Activated CD4-positive, alpha-beta T cell treated with anti-CD3 and anti-CD28 coated beads for 4 hours (primary cell): ENCODE measurements at places on chromosomes 1 and 21.

- no peak for DNase-seq
Observed at GRCh38 chr1:3712573-3713535, 39.4 kb upstream of the CCDC27 start.

DNA sequence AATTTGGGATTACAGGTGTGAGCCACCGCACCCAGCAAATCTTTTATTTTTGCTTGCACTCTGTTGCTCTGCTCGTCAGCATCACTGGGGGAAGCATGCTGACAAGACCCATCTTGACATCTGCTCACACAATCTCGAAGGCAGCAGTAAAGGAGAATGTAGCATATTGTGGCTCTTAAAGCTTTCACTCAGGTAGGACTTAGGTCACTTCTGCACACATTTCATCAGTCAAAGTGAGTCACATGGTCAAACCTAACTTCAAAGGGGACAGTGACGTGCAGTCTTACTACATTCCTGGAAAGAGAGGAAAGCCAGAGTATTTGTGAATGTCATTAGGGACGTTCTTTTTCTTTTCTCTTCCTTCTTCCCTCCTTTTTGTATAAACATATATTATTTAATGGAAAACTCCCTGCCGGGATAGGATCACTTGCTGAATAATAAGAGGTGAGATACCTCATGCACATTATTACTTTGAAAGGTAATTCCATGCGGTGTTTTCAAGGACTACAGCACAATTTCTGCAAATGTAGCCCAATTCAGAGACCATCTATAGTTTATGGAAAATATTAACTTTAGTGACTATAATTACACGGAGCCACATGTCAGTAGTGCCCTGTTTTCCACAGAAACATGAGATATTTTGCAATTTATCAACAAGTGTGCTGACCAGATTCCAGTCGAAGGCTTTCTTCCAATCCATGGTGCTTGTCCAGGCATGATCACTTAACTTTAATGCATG is 19.3 kb upstream of the ACBD6 start:
- DNase-seq = no peak

- DNase-seq = no peak
Observed at GRCh38 chr1:60564916-60565750, 491.6 kb upstream of the C1orf87 start.

DNA sequence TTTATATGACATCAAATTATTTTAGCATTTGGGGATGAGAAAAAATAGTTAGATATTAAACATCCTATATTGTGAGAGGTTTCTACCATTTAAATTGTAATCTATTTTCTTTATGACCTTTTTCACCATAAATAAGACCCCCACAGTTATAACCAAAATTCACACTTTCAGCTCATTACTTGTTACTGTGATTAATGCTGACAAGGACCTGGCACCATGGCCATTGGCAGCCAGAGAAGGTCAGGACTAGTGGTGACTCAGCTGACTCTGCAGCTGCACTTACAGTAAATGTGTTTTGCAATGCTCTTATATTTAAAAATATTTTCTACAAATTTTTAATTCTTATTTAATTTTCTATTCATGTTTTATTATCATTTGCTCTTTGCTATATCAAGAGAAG is 133.3 kb upstream of the C1orf105 start:
- no peak for DNase-seq

GRCh38 chr1:43945674-43946235 is 995 bp upstream of the IPO13 start:
- DNase-seq = no peak

GRCh38 chr21:37642493-37642892 is 273.8 kb downstream of the KCNJ6 start:
- DNase-seq = peak; percentile 32

DNA sequence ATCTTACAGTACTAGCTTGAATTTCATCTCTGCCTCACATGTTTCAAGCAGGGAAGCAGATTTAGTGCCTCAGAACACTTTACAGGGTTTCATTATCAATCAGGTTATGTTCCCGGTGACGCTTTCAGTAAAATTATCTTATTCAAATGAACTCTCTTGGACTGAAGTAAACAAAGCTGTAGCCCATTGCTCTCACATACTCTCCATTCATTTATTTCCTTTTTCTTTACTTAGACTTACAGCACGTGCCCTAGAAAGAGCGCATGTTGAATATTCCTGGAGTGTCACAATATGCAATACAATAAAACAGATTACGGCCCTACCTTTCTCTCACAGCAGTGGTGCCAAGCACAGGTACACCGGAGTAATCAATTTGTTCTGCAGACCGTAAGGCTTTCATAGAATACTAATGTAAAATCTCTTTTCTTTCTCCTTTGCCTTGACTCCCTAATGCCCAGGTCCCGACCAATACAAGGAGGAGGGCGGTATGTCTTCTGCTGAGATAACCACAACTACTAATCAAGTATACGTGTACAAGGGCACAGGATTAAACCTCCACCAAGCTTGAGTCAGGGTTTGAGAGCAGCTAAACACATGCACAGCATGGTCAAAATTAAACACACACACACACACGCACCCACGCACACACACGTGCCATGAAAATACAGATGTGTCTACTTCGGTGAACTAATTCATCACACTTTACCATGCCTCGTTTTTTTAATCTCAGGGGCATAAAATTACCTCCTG is 62.8 kb downstream of the NRIP1 start:
- no peak for DNase-seq

- no peak for DNase-seq
Observed at GRCh38 chr1:89791064-89791726, 29.6 kb upstream of the LRRC8D start.

GRCh38 chr21:38478782-38479181 is 19.5 kb downstream of the ERG start:
- no peak for DNase-seq

- DNase-seq = peak; percentile 13
Observed at GRCh38 chr1:230067871-230068620, 1.0 kb downstream of the GALNT2 start.

DNA sequence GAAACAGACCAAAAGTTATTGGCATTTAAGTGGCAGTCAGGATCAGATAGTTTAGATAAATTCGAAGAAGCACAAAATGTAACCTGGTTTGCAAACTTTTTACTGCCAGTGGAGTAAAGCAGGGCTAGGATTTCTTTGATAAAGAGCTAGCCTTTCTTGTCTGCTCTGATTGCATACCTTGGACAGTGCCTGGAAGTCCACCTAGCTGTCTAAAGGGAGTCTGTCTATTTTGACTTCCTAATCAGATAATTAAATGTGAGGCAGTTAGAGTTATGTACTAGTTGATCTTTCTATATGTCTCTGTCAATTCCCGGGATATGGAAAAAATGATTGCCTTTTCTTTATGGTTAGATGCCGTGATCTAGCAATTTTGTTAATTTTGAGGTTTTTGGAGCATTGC is 4.1 kb downstream of the GPSM2 start:
- DNase-seq = no peak

DNA sequence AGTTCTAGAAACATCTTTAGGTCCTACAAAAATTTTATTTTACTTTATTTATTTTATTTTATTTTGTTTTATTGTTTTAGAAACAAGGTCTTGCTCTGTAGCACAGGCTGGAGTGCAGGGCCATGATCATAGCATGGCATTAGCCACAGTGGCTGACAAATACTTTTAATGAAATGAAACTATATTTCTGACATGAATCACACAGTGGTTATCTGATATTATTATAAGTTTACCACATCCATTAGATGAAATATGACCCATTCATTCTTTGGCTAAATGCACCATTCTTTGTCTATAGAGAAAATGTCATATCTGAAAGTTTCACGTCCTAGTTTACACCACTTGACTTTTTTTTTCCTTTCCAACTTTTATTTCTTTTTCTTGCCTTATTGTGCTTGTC is 613.4 kb upstream of the ADAMTS5 start:
- no peak for DNase-seq

GRCh38 chr1:43689289-43689688 is 18.0 kb upstream of the ST3GAL3 start:
- DNase-seq = no peak

DNA sequence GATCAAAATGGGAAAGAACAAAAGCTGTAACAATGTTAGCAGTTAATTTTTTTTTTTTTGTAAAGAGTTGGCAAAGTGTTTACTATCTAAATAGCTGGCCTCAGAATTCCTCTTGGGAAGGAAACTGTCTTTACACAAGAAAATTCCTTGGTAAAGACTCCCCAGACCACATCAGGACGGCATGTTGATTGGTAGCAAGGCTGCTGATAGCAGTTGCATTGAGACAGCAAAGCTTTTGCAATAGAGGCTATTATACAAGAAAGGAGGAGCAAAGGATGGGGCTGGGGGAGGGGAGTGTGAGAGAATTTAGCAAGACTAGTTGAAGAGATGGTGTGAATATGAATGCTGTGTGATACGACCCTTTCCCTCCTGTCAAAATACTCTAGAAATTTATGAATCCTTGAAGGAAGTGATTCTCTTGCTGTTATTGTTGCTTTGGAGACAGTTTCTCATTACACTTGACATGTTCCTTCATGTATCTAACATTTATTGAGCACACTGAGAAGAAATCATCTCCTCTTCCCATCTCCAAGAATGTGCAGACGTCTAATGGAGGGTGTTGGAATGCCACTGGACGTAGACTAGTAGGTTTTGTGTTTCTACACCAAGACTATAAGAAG is 355.6 kb downstream of the SIPA1L2 start:
- DNase-seq = no peak

GRCh38 chr1:246748006-246748405 is 23.8 kb downstream of the SCCPDH start:
- no peak for DNase-seq

GRCh38 chr1:16207318-16208269 is 4.9 kb downstream of the ARHGEF19 start:
- no peak for DNase-seq

DNA sequence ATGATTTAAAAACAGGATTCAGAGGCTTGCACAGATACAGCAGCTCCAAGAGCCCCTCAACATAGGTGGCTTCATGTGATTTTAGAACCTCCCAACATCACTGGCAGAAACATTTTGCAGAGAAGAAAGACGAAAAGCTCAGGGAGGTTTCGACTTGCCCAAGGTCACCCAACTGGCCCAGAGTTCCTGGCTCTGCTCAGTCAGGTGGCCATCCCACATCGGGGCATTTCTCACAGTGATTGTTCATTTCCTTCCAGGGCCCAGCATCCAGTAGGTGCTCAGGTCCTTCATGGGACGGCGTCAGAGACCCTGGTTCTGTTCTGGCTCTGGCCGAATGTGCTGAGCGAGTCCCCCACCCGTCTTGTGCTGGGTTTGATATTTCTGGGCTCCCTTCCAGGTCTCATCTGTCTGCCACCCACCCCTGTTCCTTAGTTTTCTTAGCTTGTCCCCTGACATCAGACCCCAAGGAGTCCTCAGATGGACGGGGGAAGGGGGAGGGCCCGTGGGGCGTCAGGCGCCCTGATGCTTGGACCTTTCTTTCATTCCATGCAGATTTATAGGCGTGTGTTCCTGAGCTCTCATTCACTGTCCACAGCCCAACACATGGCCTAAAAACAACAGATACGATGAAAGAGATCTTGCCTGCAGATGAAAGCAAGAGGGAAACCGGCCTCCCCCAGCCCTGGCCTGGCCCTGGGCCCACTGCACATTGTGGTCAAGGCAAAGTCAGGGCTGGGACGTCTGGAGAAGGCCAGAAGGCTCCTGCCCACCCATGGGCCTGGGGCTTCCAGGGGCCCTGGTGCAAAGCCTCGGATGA is 123.1 kb upstream of the ZBTB40 start:
- no peak for DNase-seq

GRCh38 chr1:199083680-199084079 is 444.8 kb downstream of the PTPRC start:
- no peak for DNase-seq

DNA sequence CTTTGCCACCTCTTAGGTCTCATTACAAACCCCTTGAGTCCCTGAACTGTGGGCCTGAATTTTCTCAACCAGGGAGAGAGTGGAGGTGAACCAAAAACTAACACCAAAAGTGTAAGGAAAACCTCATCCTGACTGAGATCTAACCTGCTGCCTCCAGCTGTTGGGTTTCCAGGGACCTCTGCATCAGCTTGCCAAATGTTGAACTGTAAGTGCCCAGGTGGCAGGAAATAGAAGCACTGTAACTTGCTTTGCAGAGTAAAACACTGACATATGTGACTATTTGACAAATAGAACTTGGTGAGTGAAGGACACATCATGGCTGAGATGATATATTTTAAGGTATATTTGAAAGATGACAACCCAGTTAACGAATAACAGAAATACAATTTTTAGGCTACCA is 48.4 kb upstream of the NR5A2 start:
- no peak for DNase-seq

GRCh38 chr21:15279482-15279881 is 214.7 kb upstream of the NRIP1 start:
- no peak for DNase-seq

- DNase-seq = peak; percentile 54
Observed at GRCh38 chr1:107965110-107965991, at the start of gene VAV3. Gene VAV3, minus strand, starts transcription at chr1:107965180. Its CDS starts 311 bp downstream, at chr1:107964869.
